ENCODE measurements at places on chromosomes 1 and 21.

DNA sequence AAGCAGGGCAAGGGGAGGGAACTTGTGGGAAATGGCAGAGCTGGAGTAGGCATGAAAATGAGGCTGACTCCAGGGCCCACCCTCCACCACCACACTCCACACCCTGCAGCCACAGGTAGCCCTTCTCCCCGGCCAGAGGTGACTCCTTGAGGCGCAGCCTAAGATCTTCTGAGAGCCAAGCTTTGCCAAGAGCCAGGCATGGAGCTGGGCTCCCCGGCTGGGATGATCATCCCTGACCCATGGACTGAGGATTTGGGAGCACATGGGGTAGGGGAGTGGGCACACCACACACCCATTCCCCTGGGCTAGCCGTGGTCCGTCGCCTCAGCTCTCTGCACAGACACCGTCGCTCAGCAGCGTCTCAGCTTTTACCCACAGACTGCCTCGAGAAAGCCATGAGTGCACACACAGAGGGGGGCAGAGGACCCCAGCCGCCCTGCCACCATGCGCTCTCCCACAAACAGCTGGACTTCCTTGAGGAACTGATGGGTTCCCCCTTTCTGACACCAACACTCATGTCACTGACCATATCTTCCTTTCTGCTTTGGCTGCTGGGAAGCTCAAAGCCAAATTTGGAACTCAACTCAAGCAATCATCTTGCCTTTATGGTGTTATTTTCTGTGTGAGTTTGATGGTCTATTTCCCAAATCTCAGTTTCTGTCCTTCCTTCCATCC is 123.6 kb upstream of the RUNX3 start:
- DNase-seq = no peak

GRCh38 chr1:12472798-12473551 is 145.0 kb downstream of the DHRS3 start:
- peak; percentile 86 for DNase-seq

GRCh38 chr21:15203740-15204139 is 138.9 kb upstream of the NRIP1 start:
- no peak for DNase-seq

DNA sequence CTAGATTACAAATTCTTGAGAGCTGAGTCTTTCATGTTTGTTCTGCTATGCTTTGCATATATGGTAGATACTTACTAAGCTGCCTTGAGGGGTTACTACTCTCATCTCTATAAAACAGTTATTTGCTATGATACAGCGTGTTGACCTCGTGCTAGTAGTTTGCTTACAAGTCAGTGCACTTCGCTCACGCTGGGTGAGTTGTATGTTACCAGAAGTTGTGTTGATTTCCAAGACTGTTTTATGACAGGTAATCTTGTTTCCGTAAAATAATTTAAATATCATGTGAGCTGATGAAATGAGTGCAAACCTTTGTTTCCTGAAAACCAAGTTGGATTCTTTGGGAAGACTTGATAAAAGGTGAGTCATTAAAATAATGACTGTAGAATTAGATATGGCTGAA is 7.3 kb downstream of the MRPS6 start:
- no peak for DNase-seq

DNA sequence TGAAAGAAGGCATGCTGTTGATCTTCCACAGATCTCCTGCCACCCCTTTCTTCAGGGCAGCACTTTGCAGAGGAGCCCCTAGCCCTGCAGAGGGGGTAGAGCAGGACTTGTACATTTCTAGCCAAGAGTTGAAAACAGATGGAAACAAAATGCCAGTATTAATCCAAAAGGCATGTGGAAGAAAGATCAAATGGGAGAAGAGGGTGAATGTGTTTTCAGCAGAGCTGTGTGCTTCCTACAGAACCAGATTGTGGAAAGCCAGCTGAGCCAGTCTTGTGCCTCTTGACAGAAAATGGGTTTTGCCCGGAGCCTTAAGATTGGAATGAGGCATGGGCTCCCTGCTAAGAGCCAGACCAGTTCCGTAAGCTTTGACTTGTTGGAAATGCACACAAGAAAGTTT is 105.2 kb upstream of the TSPAN2 start:
- no peak for DNase-seq

Data from CD4-positive, alpha-beta T cell treated with Interleukin-6 for 4 hours (primary cell).